Left colon (tissue), 2 donors: ENCODE measurements at places on chromosomes 1 and 21.

DNA sequence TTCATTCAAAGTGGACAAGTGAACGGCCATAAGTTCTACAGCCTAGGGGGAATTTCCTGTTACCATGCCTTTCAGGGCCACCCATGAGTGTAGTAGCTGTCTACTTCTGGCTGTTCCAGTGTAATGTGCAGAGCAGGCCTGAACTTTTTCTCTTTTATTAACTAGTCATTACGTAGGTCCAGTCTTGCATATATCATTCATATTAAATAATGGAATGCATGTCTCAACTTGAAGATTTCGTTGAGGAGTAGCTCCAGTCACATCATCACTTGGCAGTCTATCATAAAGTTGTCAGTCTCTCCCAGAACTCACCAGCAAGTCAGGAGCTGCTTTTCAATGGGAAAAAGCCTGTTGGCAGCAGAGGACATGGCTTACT lies 12.0 kb upstream of the GIPC2 start:
- DNase-seq, result no peak

- DNase-seq, result no peak
Measured at GRCh38 chr1:197081117-197081753, 14.2 kb upstream of the F13B start.

GRCh38 chr1:53572065-53572814 lies 113.0 kb downstream of the DMRTB1 start:
- peak; percentile 18 for DNase-seq

DNA sequence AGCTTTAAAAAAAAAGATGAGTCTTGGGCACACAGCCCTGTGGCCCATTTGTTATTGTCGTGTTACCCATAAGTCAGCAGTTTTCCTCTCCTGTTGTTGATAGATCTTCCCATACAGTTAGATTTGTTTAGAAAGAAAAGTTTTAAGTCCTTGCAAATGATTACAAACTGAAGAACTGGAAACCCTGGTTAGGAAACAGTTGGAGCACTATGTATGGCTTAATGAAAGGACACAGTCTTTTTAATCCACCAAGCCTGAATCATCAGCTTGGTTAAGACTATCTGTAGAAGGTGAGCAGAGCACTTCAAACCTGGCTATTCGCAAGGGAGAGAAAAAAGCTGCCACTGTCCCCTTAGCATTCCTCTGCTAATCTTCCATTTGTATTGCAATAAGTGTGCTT lies 241.0 kb downstream of the DISC1 start:
- no peak for DNase-seq

GRCh38 chr1:19423130-19423529 lies 62.2 kb downstream of the CAPZB start:
- no peak for DNase-seq

GRCh38 chr1:218351391-218352074 lies 6.4 kb downstream of the TGFB2 start:
- no peak for DNase-seq

DNA sequence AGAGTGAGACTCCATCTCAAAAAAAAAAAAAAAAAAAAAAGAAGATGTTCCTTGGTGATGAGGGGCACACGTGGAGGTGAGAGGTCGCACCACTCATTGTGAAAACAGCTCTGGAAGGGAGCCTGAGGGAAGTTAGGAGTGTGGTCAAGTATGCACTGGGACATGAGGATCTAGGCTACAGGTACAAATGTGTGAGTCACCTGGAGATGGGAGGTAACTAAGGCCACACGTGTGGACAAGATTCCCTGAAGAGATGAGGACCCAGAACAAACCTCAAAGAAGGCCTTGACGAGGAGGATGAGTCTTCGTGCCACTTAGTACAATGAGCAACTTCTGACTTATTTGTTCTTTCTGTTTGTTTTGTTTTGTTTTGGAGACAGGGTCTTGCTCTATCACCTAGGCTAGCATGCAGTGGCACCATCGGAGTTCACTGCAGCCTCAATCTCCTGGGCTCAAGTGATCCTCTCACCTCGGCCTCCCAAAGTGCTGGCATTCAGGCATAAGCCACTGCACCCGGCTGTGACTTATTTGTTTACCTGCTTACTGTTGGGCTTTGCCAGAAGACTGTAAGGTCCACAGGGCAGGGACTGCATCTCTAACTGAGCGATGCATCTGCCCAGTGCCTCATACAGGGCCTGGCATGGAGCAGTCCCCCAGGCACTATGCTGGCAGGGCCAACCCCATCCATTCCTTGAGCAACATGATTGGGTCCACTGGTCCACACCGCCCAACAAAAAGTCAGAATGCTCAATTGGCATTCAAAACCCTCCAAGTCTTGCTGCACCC lies 6.4 kb downstream of the ASAP3 start:
- no peak for DNase-seq

- no peak for DNase-seq
Measured at GRCh38 chr1:219322766-219323165, 149.1 kb downstream of the LYPLAL1 start.

- DNase-seq, result no peak
Measured at GRCh38 chr1:201191653-201192260, 1.1 kb downstream of the IGFN1 start.

- DNase-seq, result no peak
Measured at GRCh38 chr1:199297174-199297573, 658.3 kb downstream of the PTPRC start.

DNA sequence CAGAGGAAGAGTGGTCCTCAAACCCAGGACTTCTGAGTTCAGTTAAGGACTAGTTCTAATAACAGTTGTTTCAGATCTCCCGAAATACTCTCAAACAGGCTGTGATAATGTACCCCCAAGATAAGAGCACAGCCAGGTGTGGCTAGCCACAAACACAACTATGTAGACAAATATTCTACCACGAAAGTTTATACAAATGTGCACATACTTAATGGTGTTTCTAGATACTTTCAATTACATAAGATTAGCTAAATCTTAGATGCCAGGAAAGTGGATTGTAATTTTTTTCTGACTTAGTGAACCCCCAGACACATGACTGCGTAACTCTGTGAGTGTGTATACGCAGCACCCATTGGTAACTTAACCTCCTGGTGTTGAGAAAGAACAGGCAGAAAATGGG lies 270.0 kb downstream of the USP25 start:
- no peak for DNase-seq

- DNase-seq, result no peak
Measured at GRCh38 chr1:248812736-248813425, 12.8 kb downstream of the SH3BP5L start.

DNA sequence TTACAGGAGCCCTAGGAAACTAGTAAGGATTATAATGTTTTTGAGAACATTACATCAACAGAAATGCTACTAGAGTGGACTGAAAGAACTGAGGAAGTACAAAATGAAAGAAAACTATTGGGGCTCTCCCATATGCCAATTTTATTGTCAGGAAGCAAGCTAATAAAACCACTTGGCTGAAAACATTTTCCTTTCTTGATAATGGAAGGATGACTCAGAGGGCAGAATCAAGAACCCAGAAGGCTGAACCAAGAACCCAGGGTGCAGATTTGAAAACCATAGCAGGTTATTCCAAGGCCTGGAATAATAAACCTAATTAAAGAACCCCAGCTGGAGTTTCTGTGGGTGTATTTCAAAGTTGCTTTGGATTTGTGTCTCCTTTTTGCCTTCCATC lies 70.7 kb downstream of the RPE65 start:
- no peak for DNase-seq

GRCh38 chr1:209564849-209565248 lies 18.7 kb upstream of the CAMK1G start:
- DNase-seq, result no peak

DNA sequence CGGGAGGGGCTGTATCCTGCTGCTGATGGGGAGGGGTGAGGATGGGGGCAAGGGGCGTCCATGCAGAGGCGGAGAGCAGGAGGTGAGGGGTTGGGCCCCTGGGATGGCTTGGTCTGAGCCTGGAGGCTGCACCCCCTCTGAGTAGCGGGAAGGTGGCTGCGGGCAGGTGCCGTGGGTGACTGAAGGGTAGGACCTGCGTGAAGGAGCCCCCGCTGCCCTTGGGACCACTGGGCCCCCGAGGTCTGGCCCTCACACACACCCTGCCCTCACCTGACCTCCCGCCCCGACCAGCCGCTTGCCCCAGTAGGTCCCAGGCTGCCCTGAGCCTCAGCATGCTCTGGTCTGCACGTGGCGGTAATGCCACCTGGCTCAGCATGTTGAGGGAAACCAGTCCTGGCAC lies 12.8 kb upstream of the SKI start:
- no peak for DNase-seq

- no peak for DNase-seq
Measured at GRCh38 chr1:202836623-202837403, 26.1 kb downstream of the PCAT6 start.

DNA sequence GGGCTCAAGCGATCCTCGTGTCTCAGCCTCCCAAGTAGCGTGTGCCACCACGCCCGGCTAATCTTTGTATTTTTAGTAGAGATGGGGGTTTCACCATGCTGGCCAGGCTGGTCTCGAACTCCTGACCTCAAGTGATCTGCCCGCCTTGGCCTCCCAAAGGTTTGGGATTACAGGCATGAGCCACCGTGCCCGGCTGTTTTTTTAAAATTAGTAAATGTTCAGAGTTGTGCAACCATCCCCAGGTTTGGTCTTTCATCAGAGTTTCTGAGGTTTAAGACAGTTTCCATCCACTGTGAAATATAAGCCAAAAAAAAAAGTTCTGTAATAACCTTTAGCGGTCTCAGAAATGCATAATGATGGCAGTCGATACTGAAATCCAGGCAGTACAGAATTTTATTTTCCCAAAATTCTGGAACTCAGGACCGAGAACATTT lies 550 bp upstream of the SYT11 start:
- DNase-seq, result no peak

DNA sequence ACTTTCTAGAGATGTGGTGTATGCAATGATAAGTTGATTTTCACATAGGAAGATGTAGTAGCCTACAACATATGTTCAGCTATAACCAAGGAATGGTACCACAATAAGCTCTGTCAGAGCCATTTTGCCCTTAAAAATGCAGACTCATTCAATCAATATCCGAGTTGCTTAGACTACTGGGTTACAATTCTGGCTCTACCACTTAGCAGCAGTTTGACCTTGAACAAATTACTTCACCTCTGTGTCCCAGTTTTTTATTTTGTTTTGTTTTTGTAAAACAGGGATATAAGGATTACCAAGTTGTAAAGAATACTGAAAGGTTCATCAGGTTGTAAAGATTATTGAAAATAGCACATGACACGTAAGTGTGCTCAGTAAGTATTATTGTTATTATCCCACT lies 9.3 kb downstream of the EPS15 start:
- DNase-seq, result no peak

DNA sequence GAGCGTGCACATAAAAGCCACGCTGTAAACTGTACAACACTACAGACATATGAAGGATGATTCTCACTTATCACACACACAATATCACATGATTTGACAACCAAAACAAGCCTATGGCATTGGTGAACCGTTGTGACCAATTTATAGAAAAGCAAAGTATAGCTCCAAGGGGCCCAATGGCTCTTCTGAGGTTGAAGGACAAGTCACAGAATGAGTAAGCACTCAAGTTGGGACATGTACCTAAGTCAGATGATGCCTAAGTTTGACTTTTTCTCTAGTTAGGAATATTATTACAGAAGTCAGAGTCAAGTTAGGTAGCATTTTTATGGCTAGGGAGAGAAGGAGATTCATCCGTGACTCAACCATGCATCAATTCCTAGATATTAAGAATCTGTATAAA lies 45.7 kb downstream of the PLPP3 start:
- DNase-seq, result no peak

DNA sequence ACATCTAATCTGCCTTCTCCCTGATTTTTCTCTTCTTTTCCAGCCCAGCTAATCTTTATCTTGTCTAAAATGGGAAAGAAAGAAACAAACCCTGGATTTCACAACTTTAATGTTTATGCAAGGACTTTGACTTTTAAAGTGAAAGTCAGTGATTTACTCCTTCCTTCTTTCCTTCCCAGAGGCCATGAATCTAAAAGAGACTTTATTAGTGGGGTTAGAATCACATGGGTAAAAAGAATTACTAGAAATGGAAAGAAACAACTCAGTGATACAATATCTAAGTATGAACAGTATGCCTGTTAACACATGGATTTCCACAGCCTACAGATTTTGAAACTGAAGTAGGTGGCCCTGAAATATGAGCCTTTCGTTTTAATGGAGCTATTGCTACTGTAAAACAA lies 59.8 kb upstream of the KCNK2 start:
- DNase-seq, result no peak

- no peak for DNase-seq
Measured at GRCh38 chr1:242411901-242412300, 112.6 kb downstream of the PLD5 start.

- DNase-seq, result no peak
Measured at GRCh38 chr21:45078877-45079281, 4.5 kb downstream of the ADARB1 start.

GRCh38 chr1:119647228-119647733 lies 785 bp downstream of the ZNF697 start:
- DNase-seq, result no peak

- DNase-seq, result no peak
Measured at GRCh38 chr1:7052701-7053100, 267.4 kb downstream of the CAMTA1 start.

GRCh38 chr21:25039461-25040380 lies 567.6 kb downstream of the MRPL39 start:
- DNase-seq, result no peak

- no peak for DNase-seq
Measured at GRCh38 chr1:96825950-96826576, 104.5 kb downstream of the PTBP2 start.

GRCh38 chr1:206456577-206457370 lies 13.5 kb upstream of the IKBKE start:
- DNase-seq, result no peak

GRCh38 chr1:228984646-228985631 lies 249.7 kb downstream of the RHOU start:
- DNase-seq, result no peak

- no peak for DNase-seq
Measured at GRCh38 chr1:1240822-1241587, 5.5 kb downstream of the C1QTNF12 start.

DNA sequence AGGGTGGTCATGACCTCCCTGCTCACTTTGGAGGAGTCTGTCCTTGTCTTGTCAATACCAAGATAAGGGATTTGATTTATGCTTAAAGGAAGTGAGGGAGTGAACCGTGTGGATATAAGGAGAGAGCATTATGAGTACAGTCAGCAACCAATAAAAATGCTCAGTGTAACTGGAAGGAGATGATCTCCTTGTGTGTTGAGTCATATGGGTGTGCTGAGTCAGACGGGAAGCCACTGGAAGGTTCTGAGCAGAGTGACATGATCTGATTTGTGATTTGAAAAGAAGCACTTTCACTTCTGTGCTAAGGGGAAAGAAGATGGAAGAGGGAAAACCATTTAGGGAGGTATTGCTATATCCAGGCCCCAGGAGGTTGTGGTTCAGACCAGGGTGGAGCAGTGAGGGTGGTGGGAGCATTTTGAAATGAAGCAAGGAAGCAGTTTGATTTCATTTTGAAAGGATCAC lies 2.5 kb upstream of the BCL10 start:
- DNase-seq, result peak; percentile 84

DNA sequence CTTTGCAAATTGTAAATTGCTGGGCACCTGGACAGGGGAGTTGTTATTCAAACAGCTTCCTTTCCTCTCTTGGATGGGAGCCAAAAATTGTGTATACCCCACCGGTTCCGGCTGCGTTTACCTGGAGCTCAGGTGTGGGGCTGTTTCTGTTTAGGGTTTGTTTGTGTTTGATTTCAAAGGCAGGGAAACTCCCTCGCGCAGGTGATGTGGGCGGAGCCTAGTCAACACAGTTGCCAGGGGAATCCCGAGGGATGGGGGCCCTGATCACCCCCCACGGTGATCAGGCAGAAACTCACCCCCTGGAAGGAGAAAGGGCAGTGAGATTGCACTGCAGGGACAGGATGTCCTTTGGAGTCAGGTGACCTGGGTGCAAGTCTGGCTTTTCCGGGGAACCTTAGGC lies 28.3 kb downstream of the CDCP2 start:
- DNase-seq, result peak; percentile 75
